ENCODE measurements at places on chromosomes 7 and 10.
A peak's percentile ranks its signal among the peaks of the same experiment; 100 is the strongest.

- no peak for DNase-seq
Observed at GRCh38 chr10:131691481-131692090, 209.2 kb upstream of the PPP2R2D start.

DNA sequence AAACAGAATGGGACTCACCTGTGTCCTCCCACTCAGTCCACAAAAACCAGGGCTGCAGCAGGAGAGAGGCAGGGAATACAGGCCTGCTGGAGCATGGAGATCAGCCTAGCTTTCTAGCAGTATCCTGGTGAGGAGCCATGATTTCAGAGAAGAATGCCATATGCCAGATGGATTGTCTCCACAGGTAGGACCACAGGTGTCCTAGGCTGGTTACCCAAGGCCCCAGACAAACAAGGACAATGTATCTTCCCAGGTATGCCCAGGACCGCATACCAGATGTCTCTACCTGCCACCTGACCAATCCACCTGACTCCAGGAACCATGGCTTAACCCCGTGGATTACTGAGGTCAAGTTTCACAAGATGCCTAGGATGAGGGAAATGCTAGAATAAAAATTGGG, 295.4 kb upstream of the NPSR1 start:
- no peak for DNase-seq

GRCh38 chr7:7581531-7582179, 15.0 kb downstream of the MIOS start:
- peak; percentile 77 for DNase-seq

DNA sequence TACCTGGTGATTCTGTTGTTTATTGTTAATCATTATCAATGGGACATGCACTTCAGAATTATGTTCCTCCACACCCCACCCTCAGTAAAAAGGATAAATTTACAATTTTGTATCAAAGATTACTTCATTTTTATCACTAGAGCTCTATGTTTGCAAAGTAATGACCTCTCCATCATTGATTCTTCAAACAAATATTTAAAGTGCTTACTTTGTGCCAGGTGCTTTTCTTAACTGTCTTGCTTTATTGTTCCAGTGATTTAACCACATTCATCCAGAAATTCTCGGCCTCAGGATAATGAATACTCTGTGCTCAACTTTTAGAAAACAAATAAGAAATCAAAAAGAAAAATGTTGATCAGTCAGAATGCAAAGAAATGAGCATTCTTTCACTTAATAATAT, 144.9 kb upstream of the FOXP2 start:
- DNase-seq, result no peak

DNA sequence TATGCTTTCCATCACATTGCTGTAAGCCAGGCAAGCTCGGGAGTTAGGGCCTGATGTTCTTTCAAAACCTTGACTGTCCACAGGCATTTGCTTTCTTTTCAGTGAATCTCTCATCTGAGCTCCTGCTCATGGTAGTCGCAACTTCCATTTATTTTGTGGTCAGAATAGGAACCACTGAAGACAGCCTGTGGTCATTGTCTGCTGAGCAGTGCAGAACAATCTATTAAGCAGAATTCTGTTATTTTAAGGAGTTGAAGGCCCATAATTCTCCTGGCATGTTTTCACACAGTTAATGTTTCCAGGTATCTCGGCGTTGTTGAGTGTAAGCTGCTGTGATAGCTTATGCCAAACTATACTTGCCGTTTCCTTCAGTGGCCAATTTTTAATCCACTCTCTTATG, 491.1 kb upstream of the AKR1E2 start:
- no peak for DNase-seq

GRCh38 chr10:74523199-74523598, 303.2 kb upstream of the KAT6B start:
- DNase-seq, result no peak

- peak; percentile 50 for DNase-seq
Observed at GRCh38 chr7:150976529-150977381, 1.4 kb downstream of the KCNH2 start.

DNA sequence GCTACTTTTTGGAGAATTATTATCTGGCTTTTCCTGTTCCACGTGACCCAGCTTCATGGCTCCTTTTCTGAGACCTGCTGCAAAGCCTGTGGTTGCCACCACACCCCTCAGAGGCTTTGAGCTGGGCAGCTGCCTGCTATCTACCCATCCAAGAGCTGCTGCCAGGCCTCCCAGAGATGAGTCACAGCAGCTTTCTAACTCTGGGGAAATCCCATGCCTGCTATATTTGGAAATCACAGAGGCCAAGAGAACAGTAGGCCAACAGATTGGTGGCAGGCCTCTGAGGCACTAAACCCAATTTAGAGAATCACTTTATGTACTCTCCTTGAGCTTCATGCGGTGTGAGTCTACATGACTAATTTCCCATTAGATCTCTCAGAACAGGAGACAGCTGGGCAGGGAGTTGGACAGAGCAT, 35.2 kb downstream of the SGCE start:
- no peak for DNase-seq
